HTR-8/SVneo (cell line): ENCODE measurements at places on chromosomes 16 and 17.
A peak's percentile ranks its signal among the peaks of the same experiment; 100 is the strongest.

GRCh38 chr17:80163336-80163735 lies 6.5 kb upstream of the CARD14 start:
- no peak for DNase-seq

- DNase-seq: peak; percentile 75
Measured at GRCh38 chr17:65359016-65359415, 202.4 kb downstream of the AXIN2 start.

- peak; percentile 61 for DNase-seq
Measured at GRCh38 chr17:43720311-43721060, 38.1 kb downstream of the SOST start.

GRCh38 chr16:69114346-69114975 lies 9.0 kb downstream of the HAS3 start:
- no peak for DNase-seq

DNA sequence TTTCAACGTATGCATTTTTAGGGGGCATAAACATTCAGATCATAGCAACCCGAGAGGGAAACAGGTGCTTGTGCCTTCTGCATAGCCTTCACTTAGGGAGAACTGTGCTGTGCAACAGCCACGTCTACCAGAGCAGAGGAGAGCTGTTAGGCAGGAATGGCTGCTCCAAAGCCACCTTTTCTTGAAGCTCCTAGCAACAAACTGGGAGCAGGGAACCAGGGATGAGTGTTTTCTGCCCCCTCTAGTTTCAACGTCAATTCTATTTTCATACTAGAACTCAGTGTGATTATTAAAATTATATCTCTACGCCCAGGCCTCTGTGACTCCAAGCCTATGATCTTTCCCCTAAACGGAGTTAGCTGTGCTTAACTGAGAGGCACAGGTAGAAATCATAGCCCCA lies 290.0 kb downstream of the HAPSTR1 start:
- DNase-seq: no peak

DNA sequence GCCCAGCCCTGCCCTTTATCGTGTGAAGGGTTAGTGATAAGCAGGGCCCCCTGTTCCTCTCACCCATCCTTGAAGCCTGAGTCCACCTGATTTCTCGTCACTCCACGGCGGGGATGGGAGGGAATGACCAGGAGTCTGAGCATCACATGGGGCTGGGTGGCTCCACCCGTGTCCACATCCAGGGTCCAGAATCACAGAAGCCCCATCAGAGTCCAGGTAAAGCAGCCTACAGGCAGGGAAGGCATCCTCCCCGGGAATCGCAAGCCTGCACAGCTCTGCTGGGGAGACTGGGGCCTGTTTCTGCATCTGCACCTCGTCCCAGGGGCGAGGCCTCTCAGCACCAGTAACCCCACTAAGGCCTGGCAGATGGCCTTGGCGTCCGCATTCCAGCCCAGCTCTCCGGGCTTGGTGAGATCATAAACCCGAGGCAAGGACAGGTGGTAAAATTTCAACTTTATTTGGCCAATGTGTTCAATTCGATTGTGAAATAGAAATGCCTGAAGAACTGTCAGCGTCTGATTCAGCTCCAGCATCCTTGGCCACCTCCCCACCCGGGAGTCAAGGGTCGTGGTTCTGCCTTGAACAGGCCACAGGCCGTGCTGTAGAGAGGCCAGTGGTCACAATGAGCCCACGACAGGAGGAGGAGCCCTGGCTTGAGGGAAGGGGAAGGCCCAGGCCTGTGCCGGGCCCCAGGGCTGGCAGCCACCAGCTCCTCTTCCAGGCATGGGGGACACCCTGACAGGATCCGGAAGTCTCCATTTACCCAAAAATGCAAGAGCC lies 8.1 kb upstream of the PPP1R27 start:
- no peak for DNase-seq

GRCh38 chr17:5282642-5283217 lies 646 bp downstream of the RABEP1 start:
- DNase-seq: no peak

DNA sequence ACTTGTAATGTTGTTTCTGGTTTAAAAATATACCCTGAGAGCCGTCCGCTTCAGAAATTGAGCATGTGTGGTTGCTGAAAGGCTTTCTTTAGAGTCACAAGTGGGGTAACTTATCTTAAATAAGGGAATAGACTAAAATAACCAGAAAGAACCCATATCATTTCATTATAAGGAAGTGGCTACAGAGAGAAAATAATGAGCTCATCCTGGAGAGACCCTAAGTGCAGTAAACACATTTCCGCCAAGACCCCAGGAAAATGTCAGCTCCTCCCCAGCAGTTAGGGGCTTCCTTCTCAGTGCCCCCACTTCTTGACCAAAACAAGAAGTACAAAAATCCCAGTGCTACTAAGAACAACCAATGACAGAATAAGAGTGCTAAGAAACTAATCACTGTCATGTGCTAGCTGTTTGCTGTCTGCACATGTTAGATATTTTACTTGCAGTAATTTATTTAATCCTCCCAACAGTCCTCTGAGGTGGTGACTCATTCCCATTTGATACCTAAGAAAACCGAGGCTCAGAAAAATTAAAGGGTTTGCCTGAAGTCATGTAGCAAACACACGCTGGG lies 83.5 kb downstream of the CDYL2 start:
- no peak for DNase-seq

- no peak for DNase-seq
Measured at GRCh38 chr17:66228887-66229782, at the start of gene APOH. TSS of gene APOH (minus strand) at chr17:66229415. CDS start at chr17:66229379, 36 bp downstream.

GRCh38 chr17:69450918-69451317 lies 36.4 kb downstream of the MAP2K6 start:
- no peak for DNase-seq

- DNase-seq: no peak
Measured at GRCh38 chr16:79981814-79982213, 381.3 kb upstream of the MAF start.

DNA sequence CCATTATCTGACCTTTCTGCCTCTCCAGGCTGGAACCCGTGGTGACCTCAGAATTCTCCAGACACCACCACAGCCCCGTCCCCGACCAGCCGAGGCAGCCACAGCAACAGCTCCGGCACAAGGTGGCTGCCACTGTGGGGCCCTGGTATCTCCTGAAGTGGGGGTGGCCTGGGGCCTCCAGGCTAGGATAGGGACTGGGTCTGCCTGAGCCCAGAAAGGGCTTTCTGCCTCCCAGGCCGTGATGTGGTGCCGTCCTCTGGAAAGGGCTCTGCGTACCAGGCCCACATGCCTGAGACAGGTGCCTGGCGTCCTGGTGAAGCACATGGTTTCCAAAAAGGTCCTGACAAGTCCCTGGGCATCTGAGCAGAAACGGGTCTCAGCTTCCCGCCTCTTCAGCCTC lies 17.1 kb downstream of the FLYWCH1 start:
- DNase-seq: no peak

- DNase-seq: no peak
Measured at GRCh38 chr16:85782451-85782850, 16.9 kb downstream of the EMC8 start.

DNA sequence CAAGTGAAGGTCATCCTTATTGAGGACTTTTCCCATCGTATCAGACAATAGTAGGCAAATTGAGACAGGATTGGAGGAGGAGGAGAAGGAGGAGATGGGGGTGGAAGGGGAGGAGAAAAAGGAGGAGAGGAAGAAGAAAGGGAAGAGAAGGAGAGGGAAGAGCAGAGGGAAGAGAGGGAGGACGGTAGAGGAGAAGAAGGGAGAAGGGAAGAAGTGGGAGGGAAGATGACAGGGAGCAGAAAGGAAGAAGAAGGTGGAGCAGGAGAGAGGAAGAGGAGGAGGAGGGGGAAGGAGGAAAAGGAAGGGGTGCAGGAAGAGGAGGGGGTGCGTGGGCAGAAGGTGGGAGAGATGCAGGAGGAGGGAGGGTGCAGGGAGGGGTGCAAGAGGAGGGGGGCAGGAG lies 26.0 kb downstream of the ABCC6 start:
- no peak for DNase-seq

DNA sequence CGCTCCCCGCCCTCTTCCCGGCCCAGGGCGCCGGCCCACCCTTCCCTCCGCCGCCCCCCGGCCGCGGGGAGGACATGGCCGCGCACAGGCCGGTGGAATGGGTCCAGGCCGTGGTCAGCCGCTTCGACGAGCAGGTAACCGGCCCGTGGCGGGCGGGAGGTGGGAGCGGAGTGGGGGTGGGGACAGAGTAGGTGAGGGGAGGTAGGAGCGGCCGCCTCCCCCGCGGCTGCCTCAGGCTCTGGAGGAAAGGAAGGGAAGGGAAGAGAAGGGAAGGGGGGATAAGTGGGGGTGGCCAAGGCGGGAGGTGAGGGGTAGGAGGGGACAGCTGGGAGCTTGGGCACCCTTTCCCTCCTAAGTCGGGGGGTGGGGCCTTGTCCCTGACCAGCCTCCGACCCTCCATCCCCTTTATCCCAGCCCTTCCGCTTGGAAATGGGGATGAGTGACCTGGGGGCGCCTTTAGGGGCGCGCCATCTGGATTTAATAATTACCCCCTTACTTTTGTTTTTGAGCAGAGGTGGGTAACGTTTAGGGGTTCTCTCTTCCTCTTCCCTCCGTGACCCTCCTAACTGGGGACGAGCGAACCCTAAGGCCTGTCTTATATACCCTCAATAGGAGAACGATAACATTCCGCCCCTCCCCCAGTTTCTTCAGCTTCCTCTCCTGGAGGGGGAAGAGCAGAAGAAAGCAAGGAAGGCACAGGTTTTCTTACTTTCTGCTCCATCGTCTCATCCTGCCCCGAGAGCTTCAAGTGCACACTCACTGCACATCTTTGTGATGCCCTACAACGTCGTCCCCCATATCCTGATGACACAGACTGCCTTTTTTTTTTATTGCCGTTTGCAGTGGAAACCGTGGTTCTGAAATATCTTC lies 694 bp downstream of the NF1 start:
- DNase-seq: peak; percentile 77

DNA sequence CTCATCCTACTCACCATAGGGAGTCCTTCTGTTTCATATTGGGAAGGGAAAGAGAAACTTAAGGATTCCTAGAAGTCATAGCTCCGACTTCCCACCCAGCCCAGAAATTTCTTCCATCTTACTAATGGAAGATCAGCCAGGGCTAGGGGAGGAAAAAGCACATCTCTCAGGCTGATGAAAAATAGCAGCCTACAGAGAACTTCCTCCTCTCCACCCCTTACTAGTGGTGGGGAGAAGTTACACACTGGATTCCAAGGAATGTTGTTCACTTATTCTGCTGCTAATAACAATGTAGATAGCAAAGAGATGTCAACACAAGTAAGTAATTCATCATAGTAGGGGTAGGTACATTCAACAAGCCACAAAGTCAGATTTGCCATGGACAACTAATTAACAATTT lies 94.4 kb downstream of the SPACA3 start:
- DNase-seq: no peak

DNA sequence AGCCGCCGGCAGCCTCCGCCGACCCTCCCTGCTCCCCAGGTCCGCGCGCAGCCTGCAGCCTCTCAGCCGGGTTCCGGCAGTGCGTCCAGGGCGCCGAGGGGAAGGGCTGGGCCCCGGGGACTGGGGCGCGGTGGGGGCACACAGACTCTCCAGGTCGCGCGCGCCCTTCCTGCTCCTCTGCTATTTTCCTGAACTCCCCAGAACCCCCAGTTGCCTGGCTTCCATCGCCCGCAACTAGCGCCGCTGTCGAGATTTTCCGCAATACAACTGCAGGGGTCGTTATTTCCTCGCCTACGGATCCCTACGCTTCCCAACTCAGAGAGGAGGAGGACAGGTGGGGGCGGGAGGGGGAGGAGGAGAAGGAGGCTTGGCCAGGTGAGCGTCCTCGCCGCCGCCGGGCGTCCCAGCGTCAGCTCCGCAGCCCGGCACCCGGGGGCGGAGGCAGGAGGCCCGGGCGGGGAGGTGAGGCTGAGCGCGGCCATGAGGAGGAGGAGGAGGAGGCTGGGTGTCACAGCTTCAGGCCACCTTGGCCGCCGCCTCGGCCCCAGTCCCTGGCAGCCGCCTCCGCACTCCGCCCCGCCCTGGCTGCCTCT lies at the start of gene CA10:
Gene CA10 (minus strand): TSS at position 265 of the 593 bp plus-strand sequence.
- no peak for DNase-seq

DNA sequence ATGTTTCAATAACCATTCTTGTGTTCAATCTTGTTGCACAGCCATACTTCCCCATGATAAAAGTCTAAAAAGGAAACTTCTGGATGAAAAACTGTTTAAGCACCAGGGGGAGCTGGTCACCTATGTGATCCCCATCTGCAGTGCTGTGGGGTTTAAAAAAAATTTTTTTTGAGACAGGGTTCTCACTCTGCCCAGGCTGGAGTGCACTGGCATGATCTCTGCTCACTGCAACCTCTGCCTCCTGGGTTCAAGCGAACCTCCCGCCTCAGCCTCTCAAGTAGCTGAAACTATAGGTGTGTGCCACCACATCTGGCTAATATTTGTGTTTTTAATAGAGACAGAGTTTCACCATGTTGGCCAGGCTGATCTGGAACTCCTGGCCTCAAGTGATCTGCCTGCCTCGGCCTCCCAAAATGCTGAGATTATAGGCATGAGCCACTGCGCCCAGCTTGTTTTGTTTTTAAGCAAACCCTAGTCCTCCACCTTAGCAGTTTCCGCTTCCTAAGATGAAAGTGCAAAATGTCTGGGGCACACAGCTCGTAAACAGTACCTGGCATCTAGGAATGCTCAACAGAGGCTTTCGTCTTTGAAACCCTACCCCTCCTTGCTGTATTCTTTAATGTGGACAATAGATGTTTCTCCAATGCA lies 25.4 kb downstream of the DNAJA2 start:
- peak; percentile 32 for DNase-seq

GRCh38 chr17:52047086-52047485 lies 111.4 kb downstream of the CA10 start:
- DNase-seq: no peak

GRCh38 chr17:61139219-61139618 lies 260.4 kb upstream of the TBX2 start:
- peak; percentile 69 for DNase-seq

- no peak for DNase-seq
Measured at GRCh38 chr16:78522327-78522726, 422.9 kb downstream of the WWOX start.

DNA sequence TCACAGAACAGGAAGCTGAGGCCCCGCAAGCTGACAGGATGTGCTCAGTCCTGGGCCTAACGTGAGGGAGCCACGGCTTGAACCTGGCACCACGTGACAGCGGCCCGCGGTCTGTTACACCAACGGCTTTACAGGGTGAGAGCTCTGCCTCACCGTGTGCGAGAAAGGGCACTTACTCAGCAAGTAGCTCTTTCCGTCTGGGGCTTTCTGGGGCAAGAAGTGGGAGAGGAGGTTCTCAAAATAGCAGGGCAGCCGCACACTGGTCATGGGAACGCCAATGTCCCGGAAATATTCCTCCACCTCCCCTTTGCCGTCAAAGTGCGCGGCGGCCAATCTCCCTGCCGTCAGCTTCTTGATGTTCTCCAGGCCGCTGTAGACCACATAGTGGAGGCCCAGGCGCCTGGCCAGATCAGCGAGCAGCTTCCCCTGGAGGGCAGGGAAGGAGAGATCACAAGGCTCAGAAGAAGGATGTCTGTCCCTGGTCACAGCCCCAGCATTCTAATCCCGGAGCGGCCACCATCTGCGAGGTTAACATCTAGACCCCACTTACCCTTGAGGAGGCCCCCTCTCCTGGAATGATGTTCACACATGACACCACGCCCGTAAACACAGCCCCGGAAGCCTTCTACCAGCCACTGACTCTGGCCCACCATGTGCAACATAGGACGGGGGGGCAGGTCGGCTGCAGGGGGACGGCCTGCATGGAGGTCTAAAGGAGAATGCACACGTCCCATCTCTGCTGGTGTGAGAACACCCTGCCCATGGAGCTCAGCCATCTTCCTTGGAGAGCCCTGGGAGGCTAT lies 8.2 kb downstream of the NMRAL1 start:
- DNase-seq: no peak

- no peak for DNase-seq
Measured at GRCh38 chr16:56462064-56462796, 10.9 kb downstream of the OGFOD1 start.

GRCh38 chr16:54318941-54319340 lies 32.4 kb upstream of the IRX3 start:
- DNase-seq: no peak

GRCh38 chr16:66052745-66053144 lies 313.7 kb upstream of the CDH5 start:
- no peak for DNase-seq
